Left ventricle myocardium inferior (tissue), 1 donor: ENCODE measurements at places on chromosomes 3 and 15. TPM values are rescaled to one million over a fixed set of nuclear protein-coding genes. Genes with fewer than 3 reads are reported as not detected.
A peak's percentile ranks its signal among the peaks of the same experiment; 100 is the strongest.

The SCAMP5 gene
- total RNA-seq = 3.0 TPM

DNA sequence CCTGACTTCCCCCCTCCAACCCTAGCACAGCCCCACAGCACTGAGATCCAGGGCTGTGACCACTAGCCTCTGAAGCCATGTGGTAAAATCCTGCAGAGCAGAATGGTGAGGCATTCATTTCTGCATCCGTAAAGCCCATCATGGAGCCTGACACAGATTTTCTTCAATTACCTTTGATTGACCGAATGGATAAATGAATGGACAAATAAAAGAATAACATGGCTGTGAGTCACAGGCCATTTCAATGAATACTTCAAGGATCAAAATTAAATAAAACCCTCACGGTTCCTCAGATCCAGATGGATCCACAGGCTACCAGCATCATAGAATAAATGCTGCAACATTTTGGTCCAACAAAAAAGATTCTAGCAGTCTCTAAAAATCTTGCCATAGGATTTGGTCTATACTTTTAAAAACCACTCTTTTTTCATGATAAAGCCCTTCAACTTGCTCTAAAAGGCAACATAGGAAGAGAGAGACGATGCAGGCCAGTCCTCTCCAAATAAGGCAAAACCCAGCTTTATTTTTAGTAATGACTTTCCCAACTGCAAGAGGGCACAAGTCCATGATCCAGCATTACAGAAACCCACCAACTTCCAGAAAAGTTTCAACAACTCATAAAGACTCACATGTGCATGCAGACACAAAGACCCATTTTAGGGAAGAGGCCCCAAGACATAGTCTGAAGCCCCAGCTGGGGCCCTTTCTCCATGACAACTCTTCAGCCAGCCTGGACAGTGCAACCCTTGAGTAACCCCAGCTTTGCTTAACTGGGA, 52.4 kb upstream of the MRPS22 start:
- DNase-seq = no peak

- DNase-seq = peak; percentile 56
Measured at GRCh38 chr3:27666708-27667107, 55.4 kb downstream of the EOMES start.

- DNase-seq = no peak
Measured at GRCh38 chr3:162704238-162704637, 1207.6 kb downstream of the OTOL1 start.

DNA sequence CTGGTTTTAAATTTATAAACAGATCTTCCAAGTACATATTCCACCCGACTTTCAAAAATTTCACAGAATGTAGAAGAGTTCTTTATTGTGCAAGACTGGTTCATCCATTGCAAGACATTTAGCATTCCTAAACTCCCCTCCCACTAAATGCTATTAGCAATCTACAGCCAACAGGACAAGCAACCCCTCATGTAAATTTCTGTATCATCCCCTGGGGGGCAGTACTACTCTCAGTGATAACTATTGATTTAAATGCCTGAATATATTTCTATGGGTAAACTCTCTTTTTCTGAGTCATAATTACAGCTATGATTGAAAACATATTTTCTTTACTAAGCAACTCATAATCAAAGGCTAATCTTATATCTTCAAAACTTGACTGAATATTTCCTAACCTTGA, 10.7 kb upstream of the SLC15A2 start:
- no peak for DNase-seq

- no peak for DNase-seq
Measured at GRCh38 chr3:123880998-123881561, 3.1 kb downstream of the MYLK start.

- no peak for DNase-seq
Measured at GRCh38 chr3:14324224-14324944, 78.0 kb upstream of the SLC6A6 start.
